ENCODE measurements at places on chromosomes 12 and 14.

DNA sequence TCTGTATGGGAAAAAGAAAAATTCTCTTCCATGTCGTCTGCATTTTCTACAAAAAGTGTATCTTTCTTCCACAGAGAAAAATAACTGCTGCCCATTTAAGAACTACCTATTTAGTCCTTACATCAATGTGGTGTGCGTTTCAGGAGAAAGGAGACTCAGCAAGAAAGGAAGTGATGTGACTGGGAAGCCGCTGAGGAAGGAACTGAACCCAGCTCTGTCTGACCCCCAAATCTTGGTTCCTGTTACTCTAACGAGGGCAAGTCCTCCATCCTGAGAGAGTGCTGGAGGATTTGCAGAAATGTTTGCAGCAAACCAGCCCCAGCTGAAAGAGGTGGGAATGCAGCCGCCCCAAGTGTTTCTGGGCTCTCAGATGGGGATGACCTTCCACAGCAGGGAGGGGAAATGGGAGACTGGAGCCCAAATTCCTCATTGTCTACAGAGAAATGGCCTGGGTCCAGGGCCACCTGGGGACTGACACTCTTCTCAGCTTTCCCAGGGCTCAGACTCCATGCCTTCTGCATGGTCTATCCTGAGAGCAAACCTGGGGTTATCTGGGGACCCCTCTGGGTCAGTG is 6.7 kb upstream of the MLEC start:
- no peak for DNase-seq

GRCh38 chr14:66507181-66507721 is 696 bp upstream of the GPHN start:
- no peak for DNase-seq

DNA sequence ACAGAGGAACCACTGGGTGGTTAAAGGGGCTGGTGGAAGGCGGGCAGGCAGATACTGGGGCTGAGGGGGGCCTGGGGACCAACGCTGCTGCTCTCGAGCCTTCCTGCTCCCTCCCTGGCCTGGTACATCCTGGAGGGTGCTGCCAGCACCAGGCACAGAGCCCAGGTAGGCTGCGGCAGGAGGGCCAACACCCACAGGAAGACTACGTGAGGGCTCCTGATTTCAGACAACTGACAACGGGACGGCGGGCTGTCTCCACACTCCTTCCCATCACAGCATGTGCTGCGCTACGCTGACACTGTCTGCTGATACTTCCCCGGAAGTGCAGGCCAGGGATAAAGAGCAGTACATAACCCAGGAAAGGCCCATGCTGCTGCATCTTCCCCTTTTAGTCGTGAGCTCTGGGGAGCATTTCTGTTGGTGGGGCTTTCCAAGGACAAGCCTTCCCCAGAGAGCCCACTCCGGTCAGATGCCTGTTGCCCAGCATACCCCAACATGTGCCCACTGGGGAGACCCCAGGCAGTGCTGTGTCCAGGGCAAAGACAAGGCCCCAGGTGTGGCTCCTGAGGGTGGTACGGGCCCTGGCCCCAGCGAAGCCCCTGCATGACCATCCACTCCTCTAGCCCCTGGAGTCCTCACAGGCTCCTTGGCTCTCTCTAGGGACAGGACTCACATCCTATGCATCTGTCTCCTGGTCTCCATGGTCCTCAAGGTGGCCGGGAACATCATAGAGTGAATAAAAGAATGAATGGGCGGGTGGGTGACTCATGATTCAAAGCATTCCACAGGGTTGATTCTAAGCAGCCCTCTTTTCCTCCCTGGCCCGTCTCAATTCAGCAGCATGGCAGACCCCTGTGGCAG is 38.0 kb downstream of the CHGA start:
- DNase-seq: no peak

GRCh38 chr12:42996869-42997431 is 407.4 kb upstream of the PRICKLE1 start:
- DNase-seq: no peak

DNA sequence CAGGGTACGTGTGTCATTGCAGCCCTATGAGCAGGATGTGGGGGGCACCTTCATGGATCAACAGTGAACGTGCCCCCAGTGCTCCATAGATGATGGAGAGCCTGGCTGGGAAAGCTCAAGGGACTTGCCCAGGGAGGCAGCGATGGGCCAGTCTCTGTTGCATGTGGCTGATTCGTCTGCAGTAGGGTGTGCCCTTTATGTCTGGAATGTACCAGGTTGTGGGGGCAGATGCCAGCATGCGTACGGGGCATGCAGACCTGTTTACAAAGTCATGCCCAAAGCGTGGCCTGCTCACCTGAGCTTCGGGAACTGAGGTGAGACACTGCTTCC is 72.3 kb downstream of the TESC start:
- no peak for DNase-seq

DNA sequence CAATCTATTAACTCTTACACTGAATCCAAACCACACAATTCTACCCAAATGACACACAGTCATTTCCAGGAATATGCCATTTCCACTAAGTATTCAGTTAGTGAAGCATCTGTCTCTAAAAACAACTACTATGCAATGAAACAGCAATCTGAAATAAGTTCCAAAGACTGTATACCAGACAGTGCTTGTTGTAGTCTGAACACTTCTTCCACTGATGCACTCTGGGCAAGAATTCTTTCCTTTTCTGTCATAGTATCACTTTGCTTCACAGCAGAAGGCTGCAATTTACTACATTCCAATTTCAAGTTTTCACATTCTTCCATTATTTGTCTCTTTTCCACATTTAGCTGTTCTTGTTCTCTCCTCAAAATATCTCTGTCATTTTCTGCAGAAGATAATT is 25.8 kb downstream of the TRIP11 start:
- no peak for DNase-seq

DNA sequence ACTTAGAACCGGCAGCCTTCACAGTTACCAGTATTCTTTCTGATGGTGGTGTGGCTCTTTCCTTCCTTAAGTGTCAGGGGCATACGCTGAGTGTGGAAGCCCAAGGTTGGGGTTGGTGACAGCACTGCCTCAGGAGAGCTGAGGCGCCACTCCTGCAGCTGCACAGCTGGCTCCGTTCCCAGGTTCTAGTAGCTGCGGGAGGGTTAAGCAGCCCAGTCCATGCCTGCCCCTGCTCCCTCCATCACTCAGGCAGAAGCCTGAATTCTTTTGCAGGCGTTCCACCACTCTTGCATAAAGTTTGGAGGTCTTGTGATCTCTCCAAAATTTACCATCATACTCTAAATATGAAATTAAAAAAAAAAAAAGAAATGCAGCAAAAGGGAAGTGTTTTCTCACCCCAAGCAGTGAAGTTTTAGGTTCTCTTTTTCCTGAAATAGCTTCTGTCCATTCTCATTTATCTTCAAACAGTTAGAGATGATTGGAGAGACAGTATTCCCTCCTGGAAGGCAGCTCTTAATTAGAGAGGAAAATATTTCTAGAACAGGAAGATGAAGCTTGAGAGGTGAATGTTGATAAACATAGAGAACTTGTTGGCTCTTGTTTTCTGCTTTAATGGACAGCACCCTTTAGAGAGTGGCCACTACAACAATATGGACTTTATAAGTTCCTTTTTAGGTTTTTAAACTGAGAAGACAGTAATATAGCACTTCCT is 136.1 kb downstream of the FGD4 start:
- DNase-seq: peak; percentile 85

GRCh38 chr14:68866991-68867533 is 74.2 kb upstream of the ZFP36L1 start:
- no peak for DNase-seq

- peak; percentile 86 for DNase-seq
Observed at GRCh38 chr14:105525861-105526775, at the start of gene TMEM121. TMEM121 (plus strand) TSS chr14:105526583; CDS start chr14:105528835, 2,252 bp downstream.

GRCh38 chr12:86134561-86134960 is 121.6 kb downstream of the MGAT4C start:
- DNase-seq: no peak

DNA sequence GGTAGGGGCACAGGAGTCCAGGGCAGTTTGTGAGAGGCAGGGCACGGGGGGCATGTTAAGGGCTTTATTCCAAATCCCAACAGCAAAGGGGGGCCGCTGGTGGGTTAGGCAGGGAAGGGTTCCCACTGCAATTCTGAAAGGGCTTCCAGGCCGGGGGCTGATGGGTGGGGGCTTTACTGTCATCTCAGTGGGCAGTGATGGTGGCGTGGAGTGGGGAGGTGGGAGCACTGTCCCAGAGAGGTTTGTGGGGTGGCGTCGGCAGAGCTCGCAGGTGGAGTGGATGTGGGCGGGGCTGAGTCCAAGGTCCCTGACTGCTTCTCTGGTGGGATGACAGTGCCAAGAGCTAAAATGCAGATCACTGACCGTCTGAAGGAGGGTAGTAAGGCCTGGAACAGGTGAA is 121.6 kb upstream of the EVL start:
- no peak for DNase-seq

- DNase-seq: no peak
Observed at GRCh38 chr14:62800577-62800976, 244.7 kb downstream of the KCNH5 start.

GRCh38 chr12:132942611-132943010 is 13.5 kb downstream of the ZNF605 start:
- DNase-seq: no peak

DNA sequence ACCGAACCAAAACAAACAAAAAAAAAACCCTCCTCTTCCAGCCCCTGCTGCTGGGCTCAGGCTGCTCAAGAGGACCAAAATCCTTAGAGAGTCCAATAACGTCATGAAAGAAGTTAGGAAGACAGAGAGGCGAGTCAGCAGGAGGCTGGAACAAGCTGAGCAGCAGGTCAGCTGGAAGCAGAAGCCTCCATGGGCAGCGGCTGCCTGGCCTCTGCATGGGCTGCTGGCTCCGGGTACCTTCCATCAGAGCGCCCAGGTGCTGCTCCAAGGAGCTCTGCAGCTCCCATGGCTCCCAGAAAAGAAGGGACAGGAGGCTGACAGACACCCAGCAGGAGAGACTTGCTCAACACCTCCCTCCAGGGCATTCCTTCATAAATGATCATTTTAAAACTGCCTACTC is 3.2 kb upstream of the KRT2 start:
- DNase-seq: no peak

DNA sequence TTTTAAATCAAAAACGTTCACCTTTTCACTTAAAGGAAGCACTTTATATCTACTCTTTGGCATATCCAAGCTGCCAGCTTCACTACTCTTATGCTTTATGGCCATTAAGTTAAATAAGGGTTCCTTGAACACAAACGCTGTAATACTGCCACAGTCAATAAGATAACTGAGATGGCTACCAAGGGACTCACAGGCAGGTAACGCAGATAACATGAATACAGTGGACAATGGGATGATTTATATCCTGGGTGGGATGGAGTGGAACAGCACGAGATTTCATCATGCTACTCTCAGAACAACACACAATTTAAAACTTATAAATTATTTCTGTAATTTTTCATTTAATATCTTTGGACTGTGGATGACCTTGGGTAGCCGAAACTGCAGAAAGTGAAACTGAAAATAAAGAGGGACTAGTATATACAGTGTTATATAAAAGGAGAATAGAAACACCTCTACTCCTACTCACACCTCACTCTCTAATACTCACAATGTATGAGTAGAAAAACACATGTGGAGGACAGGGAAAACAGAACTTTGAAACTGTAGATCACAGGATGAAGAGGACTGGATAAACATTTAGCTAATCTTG is 367.3 kb downstream of the C12orf50 start:
- no peak for DNase-seq

DNA sequence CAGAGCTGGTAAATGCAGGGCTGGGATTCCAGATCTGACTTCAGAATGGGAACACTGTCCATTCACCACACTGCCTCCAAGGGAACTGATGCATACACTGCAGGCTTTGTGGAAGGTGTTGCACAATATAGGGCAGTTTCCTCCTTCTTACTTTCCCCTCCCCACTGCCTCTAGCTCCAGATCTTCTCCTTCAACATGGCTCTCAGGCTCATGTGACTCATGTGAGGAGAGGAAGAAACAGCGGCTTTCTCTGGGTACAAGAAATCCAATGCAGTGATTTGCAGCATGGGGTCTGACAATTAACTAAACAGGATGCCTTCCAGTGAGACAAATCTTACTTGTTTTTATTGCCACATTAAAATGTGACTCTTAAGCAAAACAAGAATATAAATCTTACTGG is 447.6 kb upstream of the CCDC196 start:
- DNase-seq: no peak

- no peak for DNase-seq
Observed at GRCh38 chr12:6362403-6362802, 13.0 kb downstream of the SCNN1A start.

DNA sequence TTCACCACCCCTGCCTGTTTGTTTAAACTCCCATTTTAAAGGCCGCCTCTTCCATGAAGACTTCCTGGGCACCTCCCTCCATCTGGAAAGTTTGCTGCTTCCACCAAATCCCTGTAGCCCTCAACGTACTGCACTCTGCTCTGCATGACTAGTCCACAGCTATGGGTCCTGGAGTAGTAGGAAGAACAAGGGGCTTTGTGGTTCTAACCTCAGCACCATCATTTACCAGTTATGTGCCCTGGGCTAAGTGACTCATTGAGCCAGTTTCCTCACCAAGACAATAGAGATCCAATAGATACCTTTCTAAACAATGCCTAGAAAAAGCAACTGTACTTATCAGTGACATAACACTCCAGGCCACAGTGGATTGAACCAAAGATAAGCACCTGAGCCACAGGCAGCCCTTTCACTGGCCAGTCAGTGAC is 8.5 kb upstream of the LTBP2 start:
- no peak for DNase-seq
